ENCODE measurements at places on chromosomes 7 and 10.
A peak's percentile ranks its signal among the peaks of the same experiment; 100 is the strongest.

DNA sequence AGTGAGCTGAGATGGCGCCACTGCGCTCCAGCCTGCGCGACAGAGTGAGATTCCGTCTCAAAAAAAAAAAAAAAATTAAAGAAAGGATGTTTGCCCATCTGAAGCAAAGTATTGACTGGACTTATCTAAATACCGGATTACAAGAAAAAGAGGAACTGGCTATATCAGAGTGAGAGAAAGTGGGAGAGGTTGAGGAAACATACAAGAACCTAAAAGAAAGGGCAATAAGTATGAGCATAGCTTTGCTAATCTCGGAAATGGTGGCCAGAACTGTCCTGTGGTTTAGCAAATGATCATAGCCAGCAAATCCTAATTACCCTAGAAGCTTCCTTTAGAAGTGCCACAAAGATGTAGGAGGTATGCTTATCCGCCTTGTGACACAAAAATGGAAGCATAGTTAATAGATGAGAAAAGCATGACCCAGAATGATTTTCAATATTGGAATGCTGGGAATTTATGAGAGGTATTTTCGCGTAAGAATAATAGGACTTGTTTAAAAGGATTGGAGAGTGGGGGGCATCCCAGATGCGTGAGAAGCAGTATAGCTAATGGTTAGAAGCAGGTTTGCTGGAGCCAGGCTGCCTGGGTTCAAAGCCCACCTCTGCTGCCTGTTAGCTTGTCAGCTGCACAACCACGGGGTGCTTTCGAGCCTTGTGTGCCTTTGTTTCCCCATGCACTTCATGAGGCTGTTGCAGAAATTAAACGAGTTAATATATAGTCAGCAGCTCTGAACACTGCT lies 1.2 kb upstream of the GTPBP4 start:
- DNase-seq: no peak

GRCh38 chr10:99908512-99908911 lies 101.2 kb downstream of the DNMBP start:
- DNase-seq: no peak

DNA sequence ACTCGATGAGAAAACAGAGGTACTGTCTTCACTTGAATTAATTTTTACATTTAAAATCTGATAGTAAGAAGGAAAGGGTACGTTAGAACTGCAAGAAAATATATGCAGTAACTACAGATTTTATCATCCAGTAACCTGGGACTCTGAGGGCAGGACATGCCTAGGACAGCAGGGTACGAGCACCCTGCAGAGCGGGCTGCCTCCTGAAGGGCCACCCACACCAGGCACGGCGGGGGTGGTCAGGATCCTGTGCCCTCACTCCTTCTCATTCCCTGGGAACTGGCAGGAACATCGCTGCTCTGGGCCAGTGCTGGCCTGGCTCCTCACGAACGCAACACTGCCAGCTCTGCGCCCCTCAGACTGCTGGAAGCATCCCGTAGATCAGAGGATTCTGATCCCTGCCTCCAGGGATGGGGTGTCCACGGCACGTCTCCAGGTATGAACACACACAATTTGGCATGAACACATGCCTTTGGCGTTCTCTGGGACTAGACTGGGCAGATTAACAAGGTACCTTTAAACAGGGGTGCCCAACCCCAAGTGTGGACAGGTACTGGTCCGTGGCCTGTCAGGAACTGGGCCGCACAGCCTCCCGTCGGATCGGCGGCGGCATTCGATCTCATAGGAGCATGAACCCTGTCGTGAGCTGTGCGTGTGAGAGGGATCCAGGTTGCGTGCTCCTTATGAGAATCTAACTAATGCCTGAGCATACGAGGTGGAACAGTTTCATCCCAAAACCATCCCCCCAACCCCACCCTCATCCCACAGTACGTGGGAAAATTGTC lies 99.3 kb upstream of the FAM20C start:
- no peak for DNase-seq

GRCh38 chr7:30799206-30799975 lies 28.2 kb downstream of the MINDY4 start:
- DNase-seq: no peak

- no peak for DNase-seq
Measured at GRCh38 chr7:18831419-18831818, 286.0 kb downstream of the TWIST1 start.

DNA sequence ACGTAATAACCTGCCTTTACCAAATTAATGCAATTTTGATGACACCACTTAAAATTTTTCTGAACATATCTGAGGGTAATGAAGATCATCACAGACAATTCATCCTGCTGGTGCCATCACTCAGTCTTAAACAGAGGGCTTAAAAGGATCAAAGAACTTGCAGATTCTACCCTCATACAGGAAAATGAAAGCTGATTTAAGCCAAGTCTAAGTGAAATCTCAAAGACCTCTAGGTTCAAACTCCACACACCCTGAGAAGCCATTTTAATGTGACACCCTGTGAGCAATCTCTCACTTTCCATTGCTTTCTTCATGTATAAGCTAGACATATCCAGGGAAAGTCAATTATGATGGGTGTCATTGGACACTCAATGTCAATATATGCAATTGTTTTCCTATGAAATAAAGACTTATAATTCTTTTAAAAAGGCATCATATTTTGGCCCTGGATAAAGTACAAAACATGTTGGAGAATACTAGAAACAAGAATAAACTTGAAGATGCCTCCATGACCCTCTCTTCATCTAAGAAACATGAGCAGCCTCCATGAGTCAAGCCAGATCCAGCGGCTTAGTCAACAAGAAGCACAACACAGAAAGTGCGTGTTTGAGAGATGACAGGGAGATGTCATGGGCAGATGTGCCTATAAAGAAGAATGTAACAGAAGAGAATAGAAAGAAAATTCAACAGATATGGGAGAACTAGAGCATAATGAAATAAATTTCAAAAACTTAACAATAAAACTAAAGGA lies 291.9 kb downstream of the PARD3 start:
- no peak for DNase-seq

GRCh38 chr10:91082447-91082846 lies 138.0 kb upstream of the PCGF5 start:
- DNase-seq: no peak

DNA sequence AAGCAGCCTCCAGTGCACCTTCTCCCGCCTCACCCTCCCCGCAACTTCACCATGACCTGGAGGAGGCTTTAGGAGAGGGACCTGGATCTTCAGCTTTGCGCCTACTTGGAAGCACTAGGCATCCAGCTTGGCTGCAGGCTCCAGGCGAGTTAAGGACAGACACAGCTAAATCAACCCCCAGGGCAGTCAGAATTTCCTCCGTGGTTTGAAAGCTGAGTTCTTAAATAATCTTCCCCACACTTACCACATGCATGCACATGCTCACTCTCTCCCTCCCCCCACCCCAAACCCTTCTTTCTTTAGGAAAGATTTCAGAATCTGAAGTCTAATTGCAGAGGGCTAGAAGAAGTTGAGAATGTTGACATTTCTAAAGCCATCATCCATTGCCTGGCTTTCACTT lies 36.7 kb upstream of the LRRC4 start:
- DNase-seq: no peak

GRCh38 chr10:7424315-7424714 lies 13.5 kb upstream of the SFMBT2 start:
- no peak for DNase-seq

DNA sequence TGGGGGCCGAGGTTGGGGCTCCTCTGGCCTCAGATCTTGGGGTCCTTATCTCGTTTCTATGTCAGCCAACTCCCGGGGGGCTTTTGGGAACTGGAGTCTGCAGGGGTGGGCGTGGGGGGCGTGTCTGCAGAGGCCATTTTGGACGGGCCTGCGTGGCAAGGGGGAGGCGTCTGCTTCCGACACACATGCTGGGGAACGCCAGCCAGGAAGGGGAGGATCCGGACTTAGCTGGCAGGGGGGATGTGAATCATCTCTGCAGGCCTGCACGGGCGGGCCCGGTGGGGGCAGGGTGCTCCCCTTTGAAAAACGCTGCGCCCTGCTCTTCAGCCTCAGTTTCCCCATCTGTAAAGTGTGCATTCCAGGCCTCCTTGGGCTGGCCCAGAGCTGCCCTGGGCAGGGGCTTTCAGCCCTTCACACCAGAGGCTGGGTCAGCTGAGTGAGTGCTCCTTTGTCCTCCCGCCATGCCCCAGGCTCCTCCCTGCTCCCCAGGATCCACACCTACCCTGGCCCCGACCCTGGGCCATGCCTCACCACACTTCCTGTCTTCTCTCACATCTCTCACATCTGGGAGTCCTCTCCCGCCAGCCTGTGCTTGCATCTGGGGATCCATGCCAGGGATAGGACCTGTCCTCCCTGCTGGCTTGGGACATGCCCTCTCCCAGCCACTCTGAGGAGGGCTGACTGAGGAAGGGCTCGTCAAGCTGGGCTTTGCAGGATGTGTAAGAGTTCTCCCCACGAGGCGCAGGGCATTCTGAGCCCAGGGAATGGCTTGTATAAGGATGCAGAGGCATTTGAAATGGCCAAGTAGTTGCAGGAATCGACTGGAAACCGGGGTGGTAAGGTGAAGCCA lies 172.6 kb upstream of the TNRC18 start:
- peak; percentile 78 for DNase-seq

DNA sequence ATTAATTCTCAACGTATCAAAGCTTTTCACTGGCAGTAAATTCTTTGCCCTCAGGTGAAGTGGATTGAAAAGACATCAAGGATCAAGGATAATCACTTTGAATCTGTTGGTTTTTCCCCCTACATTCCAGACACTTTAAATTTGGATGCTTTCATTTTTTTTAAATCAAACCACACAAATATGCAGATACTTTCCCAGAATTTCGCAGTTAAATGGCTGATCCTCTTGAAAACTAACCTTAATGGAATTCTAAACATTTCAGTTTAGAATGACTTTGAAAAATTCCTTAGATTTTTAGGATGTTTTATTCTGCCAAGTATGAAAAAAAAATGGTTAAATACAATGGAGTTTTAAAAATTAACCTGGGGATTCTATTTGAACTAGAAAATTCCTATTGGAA lies 325.9 kb downstream of the GFRA1 start:
- DNase-seq: no peak

DNA sequence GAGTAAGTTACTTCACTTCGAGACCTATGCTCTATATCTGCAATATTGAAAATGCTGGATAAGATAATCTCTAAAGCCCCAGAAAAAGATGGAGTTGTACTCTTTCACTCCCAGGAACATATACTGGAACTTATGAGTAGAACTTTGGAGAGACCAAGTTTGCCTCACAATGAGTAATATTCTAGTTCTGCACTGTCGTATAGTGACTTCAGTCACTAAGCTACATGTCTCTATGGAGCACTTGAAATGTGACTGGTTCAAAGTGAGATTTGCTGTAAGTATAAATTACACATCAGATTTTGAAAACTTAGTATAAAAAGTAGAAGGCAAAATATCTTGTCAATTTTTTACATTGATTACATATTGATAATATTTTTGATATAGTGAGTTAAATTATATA lies 116.4 kb downstream of the PTEN start:
- DNase-seq: no peak

DNA sequence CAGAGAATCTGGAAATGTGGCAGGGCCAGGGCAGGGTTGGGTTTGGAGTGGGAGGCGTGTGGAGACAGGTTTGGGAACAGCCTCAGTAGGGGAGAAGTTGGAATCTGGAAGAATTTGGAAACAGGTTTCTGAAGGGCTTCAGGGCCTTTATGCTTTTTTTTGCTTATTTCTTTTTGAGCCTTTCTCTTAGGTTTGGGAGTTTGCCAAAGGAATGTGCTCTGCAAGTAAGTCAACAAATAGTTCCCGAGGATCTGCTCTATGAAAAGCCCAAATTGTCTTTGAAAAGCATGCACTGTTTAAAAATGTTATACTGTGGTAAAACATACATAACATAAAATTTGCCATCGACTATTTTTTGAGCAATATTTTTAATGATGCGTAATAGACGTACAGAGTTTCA lies 86.7 kb upstream of the ADRB1 start:
- DNase-seq: no peak

DNA sequence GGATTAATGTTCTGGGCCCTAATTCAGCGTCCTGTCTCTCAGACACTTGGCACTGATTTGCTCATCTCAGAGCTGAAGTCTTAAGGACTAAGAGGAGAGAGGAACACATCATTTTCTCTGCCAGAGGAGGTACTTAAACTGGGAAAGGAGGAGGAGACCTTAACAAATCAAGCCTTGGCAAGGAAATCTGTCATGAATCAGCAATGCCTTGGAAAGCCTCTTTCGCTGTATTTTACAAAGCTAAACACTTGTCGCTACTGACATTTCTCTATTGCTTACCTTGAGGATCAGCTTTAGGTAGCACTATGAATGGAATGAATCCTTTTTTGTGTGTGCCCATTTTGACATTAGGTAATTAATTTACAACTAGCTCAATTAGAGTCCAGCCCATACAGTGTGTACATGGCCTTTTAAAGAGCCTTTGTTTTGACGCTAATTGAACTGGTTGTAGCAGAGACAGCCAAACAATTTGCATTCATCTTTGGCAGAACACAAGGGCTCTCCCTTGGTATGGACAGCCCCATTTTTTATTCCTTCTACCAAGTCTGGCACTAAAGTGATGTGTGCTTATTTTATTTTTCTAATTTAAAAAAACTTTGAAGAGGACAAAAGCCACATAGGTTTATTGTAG lies 37.4 kb downstream of the AUTS2 start:
- DNase-seq: no peak

DNA sequence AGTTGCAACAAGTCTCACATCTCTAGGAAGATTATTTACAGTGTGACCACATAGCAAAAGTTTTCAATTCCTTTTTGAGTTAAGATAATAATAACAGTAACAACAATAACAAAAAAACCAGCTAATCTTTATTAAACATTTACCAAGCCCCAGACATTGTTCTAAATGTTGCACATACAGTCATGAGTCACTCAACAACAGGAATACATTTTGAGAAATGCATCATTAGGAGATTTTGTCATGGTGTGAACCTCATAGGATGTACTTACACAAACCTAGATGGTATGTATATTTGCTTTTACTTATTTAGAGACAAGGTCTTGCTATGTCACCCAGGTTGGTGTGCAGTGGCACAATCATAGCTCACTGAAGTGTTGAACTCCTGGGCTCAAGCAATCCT lies 52.0 kb downstream of the SPAM1 start:
- no peak for DNase-seq

DNA sequence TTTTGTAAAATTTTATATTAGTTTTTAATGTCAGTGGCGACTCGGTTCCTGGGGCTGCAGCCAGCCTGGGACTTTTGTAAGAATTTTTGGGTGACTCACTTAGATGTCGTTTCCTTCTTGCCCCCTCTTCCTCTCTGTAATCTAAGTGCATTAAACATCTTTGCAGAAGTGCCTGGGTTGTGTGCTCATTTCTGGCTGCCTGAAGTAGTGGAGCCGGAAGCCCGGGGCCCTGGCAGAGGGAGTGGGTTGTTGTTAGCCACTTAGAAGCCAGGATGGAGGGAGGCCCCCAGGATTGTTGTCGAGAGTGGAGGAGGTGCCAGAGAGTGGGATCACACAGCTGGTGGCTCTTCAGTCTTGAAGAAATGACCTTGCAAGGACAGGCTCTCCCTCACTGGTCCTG lies 11.0 kb upstream of the TRIM8 start:
- DNase-seq: peak; percentile 33

DNA sequence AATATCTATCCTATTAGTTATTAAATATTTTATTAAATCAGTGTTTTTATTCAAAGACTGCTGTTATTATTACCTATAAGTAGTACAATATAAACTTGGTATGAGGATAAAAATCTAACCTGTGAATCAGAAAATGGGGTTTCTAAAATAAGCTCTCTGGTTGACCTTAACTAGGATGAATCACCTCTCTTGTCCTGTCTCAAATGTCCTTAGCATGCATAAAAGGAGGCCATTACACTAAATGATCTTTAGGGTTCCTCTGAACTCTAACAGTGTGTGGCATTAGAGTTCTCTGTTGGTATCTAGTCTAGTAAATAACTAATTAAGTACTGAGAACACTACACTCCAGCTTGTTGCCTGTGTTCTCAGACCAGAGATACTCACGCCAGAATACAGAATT lies 143.1 kb upstream of the LRRTM3 start:
- DNase-seq: no peak
